ENCODE measurements at places on chromosomes 1 and 21.

- peak; percentile 89 for DNase-seq
Observed at GRCh38 chr1:204791453-204792353, 79.0 kb upstream of the NFASC start.

GRCh38 chr1:27235827-27236226 lies 1.4 kb downstream of the WDTC1 start:
- DNase-seq = no peak

- no peak for DNase-seq
Observed at GRCh38 chr1:212512816-212513559, 80.3 kb downstream of the NENF start.

- no peak for DNase-seq
Observed at GRCh38 chr1:41856944-41857285, 61.8 kb downstream of the HIVEP3 start.

DNA sequence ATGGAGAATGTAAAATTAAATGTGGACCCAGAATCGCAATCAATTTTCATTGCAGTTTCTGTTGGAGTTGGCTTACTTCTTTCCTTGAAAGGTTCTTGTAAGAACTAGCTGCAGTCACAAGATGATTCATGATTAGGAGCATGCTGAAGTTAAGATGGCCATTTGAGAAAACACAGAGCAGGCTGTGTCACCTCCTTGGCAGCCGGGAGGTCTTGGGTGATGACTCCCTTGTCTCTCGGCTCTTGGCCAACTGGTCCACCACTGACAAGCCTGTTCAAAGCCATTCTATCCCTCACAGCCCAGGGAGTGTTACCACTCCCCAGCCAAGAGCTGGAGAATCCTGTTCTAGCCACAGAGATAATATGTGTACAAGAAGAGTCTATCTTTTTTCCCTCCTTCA lies 40.6 kb downstream of the OPTC start:
- no peak for DNase-seq
